HT1080 (cell line): ENCODE measurements at places on chromosomes 1 and 21.
A peak's percentile ranks its signal among the peaks of the same experiment; 100 is the strongest.

GRCh38 chr1:119141020-119141424 is 569 bp upstream of the WARS2 start:
- DNase-seq: peak; percentile 64

DNA sequence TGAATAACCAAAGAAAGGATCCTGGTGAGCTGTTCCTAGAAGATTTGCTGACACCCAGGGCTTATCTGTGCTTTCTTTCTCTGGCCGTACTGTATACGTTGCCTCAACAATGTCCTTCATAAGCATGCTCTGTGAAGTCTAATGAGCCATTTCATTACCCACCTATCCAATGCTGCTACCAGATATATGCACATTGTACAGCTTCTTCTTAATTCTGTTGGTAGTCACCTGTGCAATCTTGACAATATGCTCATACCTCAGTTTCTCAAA is 731.8 kb upstream of the NCAM2 start:
- DNase-seq: no peak

DNA sequence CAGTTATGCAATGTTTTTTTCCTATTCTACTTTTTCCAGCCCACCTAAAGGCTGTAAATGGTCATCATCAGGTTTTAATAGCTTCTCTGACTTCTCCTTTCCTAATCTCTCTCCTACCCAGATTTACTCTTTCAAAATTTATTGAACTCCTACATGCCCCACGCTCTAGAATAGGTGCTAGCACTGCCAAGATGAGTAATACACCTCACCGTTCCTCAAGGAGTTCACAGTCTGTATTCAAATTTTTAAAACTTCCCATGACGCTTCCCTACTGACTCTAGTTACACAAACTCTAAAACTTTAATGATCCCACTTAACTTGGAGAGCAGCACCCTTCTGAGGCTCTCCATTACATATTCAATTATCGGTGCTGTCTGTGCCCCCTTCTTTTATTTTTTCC is 51.6 kb downstream of the ALG14 start:
- DNase-seq: no peak

DNA sequence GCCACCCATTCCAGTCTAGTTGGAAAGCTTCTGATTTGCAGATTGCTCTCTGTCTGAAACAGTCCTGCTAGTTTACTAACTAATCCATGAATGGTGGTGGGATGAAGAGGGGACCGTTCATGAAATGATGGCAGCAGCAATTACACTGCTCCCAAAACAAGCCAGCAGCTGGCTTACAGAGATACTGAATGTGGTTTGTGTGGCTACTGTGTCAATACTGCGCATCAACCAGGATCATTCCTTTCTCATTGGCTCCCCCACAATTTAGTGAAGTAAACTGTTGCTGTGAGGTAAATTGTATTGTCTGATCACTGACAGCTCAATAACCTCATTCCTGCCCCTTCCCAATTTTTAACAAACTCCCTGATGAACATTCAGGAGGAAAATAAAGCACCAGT is 191.3 kb upstream of the LMO4 start:
- no peak for DNase-seq

- no peak for DNase-seq
These were observed 110.3 kb downstream of the SEC16B start for GRCh38 chr1:177859572-177859971.

GRCh38 chr1:33609739-33610138 is 137.3 kb downstream of the ZSCAN20 start:
- DNase-seq: no peak

DNA sequence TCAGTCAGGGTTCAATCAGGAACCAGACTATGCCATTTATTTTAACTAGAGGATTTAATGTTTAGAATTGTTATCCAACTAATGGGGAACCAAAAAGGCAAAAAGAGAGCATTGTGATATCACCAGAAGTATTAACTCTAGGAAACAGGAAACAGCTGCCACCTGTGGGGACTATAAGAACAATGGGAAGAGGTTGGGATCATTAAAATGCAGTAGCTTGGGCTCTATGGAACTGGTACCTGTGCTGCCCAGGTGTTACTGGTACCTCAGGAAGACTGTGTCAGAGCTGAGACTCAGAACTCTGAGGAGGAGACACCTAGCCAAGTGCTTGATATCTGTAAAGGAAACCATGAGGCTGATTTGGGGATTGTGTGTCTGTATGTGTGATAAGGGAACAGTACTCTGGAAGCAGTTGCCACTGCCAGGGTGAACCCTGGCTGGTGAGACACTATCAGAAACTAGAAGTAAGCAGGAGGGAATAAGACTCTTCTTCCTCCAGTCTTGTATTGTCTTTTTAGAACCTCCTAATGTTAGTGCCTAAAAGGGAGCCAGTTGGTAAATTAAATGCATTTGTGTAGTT is 49.4 kb downstream of the MAN1A2 start:
- no peak for DNase-seq
